ENCODE measurements at places on chromosomes 3 and 15.

- peak; percentile 9 for DNase-seq
These were observed 516.1 kb downstream of the MECOM start for GRCh38 chr3:169147238-169148008.

DNA sequence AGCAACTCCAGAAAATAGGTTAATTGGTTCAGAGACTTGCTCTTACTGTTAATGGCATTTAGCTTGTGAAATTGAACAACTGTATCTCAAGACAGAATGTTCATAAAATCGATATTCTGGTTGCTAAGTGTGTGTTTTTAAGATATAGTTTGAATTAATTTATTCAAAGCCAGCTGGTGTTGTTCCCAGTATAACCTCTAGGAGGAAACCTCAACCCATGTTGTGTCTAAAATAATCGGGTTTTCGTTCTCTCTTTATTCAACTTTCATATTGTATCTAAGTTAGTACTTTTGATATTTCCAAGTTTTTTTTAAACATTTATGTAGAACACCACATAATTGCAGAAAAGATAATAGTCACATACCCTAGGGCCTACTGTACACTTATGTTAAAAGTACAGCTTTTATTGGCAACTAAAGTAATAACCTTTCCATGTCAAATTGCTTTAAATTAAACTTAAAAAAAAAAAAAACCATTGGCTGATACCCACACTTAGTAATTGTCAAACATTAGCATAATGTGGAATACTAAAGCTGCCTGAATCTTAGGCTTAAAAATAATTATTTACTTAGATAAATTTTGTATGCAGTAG, 90.9 kb downstream of the SAMMSON start:
- DNase-seq: no peak

DNA sequence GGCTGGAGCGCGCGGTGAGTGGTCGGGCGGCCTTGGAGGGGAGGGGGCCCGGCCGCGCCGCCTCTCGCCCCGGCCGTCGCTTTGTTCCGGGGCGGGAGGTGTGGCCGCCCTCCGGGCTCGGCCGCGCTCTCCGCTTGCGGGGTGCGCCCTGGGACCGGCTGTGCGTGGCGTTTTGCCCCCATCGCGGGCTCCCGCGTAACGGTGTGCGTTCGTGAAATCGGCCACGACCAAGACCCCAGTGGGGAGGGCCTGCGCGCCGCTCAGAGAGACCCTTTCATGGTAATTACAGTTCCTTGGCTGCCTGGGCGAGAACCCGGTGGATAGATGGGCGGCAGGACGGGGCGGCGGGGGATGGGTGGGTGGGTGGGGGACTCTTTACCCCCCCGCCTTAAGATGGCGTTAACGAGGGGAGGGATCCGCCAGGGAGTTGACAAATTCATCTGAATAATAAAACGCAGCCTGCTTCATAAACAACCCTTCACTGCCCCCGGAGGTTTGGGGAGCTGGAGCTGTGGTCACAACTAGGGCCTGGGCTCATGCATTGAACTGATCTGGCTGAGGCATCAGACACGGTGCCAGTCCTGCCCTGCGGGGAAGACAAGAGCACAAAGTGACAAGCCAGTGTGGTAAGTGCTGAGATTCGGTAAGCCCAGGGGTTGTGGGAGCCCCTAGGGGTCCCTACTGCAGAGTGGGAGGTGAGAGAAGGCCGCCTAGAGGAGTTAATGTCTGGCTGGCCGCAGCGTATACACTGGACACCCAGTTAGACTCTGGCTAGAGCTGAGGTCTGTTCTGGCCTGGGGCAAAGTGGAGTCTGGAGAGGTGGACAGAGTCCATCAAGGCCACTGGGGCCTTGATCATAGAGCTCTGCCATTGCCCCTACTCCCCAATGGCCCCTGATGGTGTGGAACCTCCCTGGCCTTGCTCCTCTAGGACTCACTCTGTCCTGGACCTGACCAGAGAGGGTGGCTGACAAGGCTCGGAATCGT, 668 bp downstream of the MRAS start:
- DNase-seq: no peak

- DNase-seq: no peak
These were observed 49.4 kb downstream of the ITGB5 start for GRCh38 chr3:124837730-124838186.

DNA sequence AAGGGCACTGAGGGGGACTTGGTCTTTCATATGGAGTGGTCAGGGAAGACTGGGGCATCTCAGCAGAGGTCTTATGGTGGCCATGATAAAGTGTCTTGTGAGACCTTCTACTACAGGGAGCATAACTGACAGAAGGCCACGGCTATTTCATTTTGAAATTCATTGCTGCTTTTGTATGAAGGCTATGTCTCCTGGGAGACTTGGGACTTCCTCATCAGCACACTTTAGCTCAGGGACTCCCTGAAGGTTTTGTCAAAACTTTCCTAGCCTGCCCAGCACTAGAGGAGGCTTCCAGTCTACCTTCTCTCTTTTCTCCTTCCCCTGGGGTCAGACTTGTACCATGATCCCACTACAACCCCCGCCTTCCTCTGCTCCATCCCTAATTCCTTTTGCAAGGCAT, 77.2 kb upstream of the RASGRF1 start:
- DNase-seq: no peak

GRCh38 chr3:11300970-11301369, 28.8 kb downstream of the ATG7 start:
- DNase-seq: no peak
